HS-27A (cell line): ENCODE measurements at places on chromosomes 1 and 21.

GRCh38 chr21:45415188-45415942 is 10.4 kb downstream of the COL18A1 start:
- DNase-seq: no peak

DNA sequence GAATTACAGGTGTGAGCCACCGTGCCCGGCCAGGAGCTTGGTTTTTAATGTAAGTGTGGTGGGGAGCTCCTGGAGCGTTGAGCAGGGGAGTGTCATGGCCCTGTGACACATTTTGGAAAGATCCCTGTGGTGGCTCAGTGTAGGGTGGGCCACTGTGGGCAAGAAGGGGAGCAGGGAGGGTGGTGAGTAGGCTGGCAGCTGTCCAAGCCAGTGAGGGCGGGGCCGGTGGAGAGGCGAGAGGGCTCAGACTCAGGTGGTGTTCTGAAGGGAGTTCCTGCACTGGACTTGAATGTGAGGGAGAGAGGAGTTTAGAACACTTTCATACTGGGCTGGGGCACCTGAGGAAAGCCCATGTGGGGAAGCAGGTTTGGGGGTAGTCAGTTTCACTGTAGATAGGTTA is 3.1 kb upstream of the EVA1B start:
- DNase-seq: no peak

DNA sequence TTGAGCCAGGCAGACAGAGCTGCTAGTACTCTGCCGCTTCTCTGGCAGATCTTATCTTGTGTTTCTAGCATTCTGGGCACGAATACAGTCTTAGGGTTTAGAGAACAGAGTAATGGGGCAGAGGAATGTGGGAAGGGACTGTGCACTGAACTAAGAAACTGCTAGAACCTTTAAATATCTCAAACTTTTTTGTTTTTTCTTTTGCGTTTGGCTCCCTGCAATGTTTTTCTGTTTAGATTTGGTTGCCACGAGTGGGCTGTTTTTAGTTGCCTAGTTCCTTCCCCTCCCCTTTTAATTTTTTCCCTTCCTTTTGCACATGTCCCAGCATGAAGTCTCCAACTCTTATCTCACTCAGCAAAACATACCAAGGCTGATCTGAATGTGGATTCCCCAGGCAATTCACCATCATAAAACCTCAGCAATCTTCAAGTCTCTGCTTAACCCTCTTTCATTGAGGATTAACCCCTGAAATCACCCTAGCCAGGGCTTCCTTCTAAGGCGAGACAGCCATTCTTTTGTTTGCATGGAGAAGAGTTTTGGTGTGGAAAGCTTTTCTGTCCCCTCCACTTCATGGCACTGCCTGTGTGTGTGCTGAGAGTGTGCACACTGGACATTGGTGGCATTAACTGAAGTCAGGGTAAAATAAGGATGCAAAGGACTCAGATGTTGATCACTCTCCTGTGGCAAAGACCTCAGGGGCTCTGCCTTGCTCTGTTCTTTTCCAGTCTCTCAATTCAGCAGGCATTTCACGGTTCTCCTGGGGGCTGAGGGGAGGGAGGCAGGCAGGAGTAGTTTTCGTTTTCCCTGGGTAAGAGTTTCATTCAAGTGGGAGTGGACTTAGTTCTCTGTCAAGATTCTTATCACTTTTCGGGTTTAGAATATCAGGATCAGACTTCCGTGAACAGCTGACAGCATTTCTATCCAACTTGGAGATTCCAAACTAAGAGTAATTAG is 2.8 kb upstream of the ATF3 start:
- DNase-seq: no peak

DNA sequence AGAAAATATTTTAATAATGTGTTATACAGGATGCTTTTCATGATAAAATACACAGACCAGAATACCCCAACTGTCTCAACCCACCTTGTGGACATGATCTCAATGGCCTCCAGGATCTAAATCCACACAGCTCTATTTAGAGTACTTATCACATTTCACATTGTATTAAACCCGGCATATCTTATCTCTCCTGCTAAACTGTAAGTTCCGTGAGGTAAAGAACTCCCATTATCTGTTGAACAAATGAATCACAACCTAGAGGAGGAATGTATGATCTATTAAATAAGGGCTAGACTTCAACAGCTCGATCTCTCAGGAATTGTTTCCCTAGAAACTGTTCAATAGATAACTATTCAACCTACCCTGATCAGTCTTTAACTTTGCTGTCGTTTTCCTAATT is 6.9 kb downstream of the ETV3 start:
- DNase-seq: no peak

DNA sequence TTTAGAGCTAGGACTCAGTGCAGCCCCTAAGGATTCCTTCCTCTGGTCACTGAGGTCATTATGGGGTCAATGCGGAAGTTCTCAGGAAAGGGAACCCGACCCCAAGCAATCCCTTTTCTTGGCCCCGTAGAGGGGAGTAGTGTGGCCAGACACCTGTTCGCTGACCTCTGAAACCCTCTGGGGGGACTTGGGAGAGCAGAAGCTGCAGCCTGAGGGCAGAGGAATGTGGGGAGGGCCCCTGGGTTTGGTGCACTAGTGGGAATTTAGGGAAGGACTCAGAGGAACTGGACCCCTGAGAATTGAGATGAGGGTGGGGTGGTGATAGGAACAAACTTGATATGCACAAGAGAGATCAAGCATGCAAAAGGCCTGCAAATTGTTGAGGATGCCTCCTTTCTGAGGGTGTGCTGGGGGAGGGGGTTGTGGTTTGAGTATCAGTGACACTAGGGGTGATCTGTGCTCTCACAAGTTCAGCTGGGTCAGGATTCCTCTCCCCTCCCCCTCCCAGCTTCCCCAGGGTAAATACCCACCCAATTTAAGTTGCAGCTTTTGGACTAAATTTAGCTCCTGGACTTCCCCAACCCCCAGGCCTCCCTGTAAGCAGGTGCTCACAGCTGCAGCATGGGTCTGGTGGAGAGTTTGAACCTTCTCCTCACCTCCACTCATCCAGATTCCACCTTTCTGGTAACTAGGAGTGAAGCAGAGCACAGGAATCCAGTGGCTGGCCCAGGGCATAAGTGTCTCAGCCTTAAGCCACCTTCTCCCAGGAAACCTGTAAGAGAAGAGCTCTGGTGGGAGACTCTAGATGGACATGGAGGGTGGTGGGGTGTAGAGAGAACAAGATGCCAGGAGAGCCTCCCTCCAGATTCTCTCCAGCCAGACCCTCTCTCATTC is 13.5 kb downstream of the ADAMTSL4 start:
- DNase-seq: no peak

GRCh38 chr1:44348061-44348485 is 7.0 kb downstream of the ERI3 start:
- DNase-seq: no peak
